ENCODE measurements at places on chromosomes 5 and 9.

- no peak for DNase-seq
Observed at GRCh38 chr9:114084282-114085073, 6.4 kb upstream of the AMBP start.

- DNase-seq, result no peak
Observed at GRCh38 chr5:37520811-37521210, 141.7 kb downstream of the WDR70 start.

GRCh38 chr5:68189171-68189570 lies 26.4 kb upstream of the PIK3R1 start:
- DNase-seq, result no peak

DNA sequence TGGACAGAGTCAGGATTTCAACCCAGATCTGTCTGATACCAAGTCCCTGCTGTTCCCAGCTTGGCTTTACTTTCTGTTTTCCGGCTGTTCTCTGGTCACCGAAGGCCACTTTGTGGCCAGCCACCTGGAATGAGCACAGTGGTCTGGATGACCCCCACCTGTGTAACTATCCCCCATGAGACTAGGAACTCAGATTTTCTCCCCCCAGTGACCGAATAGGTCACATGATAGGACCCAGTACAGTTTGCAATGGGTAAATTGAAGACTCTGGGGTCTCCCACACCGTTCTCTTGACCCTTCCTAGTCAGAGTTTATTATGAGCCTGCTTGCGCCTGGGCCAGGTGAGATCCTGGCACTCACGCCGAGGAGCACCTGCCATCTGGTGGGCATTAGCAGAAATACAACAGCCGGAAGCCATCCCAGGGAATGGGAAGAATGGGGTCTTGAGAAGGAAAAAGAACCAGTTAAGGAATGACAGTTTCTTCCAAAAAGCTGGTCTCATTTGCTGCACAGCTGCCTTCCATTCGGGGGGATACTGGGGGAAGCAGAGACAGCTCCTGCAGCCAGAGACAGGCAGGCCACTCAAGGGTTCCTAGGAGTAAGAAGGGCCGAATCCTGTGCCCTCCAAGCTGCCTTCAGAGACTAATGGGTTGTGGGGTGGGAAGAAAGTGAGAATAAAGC lies 7.1 kb downstream of the PHYHD1 start:
- no peak for DNase-seq

- no peak for DNase-seq
Observed at GRCh38 chr5:82183828-82184227, 94.3 kb downstream of the RPS23 start.

DNA sequence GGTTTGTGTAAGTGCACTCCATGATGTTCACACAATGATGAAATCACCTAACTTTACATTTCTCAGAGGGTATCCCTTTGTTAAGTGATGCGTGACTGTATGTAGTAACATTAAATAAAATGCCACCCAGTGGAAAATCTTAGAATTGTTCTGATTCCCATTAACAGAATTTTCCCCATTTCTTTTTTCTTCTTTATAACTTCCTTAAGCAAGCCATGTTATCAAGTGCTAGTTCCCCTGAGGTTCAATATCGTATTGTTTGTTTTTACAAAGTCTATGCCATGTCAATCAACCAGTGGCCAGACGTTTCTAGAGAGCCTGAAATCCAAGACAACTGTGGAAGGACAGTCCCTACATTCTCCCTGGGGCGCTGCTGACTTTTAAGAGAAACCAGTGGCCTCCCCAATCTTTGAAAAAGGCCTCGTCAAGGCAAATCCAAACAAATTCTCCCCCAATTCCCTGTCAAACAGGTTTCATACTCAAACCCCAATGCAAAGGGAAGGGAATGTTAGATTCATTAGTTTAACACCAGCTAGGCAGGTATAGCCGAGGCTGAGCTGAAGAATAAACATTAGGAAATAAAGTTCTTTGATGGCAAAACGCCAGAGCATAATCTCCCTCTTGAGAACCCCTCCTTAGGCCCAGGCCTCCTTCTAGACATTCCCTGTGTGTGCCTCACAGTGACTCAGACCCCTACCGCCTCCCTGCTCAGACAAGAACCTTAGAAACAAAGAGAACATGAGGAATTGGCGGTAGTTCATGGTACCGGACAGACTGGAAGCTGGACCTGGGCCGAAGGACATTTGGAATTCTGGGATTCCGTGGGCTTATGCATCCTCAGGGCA lies 198.7 kb downstream of the GNA14 start:
- DNase-seq, result no peak

DNA sequence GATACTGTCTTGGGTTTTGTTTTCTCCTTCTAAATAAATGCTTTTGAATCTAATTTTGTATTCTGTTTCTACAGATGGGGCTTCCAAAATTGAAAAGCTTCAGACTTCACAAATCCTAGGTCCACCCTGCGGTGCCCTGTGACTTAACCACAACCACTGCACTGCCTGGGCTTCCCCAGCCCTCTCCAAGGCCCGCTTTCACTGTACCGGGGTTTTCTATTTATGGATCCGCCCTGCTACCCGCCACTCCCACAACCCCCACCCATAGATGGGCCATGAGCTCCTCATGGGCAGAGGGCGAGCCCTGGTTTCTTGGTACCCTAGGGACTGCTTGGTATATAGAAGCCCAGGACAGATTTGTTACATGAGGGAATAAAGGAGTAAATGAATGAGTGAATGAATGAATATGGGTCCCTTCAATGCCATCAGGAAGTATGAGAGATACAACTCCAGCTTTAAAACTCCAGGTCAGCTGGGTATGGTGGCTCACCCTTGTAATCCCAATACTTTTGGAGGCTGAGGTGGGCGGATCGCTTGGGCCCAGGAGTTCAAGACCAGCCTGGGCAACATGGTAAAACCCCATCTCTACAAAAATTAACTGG lies 39.8 kb upstream of the NEK6 start:
- DNase-seq, result no peak

- DNase-seq, result no peak
Observed at GRCh38 chr9:94825611-94825958, 99.1 kb downstream of the AOPEP start.

DNA sequence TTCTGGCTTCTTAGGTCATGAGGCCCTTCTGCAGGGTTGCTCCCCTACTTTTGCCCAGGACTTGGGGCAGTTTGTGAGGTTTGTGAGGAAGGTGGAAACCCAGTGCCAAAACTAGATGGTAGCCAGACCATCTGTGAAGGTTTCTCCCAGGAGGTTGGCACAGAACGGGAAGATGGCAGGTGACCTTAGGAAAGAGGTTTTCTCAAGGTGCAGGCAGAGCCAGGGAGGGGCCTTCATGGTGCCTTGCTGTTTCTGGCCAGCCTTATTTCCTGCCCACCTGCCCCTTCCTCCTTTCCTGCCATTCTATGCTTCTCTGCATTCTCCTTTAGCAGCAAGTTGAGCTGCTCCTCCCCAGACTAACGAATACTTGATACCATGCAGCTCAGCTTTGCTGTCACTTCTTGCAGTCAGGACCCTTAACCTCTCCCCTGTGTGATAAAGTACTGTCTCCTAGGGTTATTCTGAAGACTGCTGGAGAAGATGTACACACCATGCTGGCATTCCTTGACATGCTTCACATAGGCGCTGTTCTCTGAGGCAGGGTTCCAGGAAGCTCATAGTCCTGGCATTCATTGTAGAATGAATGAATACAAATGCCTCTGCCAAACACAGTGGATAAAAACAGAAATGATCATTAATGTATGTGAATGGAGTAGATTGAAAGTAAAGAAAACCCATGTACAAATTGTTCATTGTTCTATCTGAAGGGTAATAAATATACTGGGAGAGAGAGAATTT lies 154.3 kb downstream of the KDM4C start:
- no peak for DNase-seq

DNA sequence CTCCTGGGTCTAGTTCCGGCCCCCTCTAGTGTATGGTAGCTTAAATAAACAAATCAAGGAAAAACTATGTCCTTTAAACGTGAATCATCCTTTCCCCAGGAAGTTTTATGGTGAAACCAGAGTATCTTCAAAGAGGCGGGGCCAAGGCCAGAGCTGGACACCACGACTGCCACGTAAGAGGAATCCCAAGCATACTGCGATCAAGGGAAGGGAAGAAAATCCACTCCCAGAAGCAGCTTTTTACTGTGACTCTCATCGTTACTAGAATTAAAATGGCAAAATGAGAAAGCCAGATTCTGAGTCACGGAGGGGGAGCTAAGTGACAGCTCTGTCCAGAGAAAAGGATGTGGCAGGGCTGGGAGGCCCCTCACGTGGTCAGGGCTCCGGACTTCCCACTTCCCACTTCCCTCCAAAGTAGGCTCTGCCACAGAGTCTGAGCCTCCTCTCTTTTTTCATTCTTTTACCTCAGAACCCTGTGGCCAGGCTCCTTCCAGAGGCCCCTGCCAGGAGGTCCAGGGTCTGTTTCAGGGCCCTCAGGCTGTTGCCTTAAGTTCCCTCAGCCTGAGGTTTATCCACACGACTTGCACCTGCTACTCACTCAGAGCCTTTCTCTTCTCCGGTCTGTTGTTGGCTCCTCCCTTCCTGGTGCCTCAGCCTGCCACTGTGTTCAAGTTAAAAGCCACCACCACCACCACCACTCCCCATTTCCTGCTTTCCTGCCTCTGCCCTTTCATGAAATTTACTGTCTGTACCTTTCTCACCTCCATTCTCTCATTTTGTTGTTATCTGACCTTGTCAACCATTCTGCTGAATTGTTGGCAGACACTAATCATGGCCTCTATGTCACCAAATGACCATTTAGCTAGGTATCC lies 1.4 kb upstream of the GLRX start:
- peak; percentile 85 for DNase-seq

GRCh38 chr9:130305381-130305780 lies 39.8 kb downstream of the HMCN2 start:
- DNase-seq, result no peak

GRCh38 chr5:157301066-157301465 lies 35.1 kb downstream of the CYFIP2 start:
- no peak for DNase-seq
